ENCODE measurements at places on chromosomes 6 and 20. TPM values are rescaled to one million over a fixed set of nuclear protein-coding genes. Genes with fewer than 3 reads are reported as not detected.

DNA sequence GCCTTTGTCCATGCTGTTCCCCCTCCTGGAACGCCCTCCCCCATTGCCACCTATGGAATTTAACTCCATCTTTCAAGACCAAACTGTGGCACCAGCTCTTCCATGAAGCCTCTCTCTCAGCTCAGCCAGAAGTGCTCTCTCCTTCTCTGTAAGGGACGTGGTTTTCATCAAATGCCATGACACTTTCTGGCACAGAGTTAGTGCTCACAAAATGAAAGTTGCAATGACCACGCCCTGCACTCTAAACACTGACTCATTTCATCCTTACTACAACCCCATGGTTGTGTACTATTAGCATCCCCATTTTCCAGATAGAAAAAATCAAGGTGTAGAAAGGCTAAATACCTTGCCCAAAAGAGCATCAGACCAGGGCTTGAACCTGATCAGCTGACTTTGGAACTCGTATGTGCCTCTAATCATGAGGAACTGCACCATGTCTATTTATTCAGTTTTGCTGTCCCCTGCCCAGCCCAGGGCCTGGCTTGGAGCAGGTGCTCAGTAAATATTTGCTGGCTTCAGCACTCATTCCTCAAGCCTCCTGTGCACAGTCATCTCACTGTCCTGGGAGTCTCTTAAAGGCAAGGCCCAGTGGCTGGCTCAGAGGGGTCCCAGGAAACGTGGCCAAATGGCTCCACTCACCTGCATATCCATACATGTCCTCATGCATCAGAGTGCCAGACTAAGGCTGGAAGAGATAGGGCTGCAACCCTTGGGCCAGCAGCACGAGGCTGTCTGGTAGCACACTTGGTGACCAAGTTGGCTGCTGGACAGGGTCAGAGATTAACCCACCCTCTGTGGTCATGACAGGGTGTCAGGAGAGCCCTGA lies 77.9 kb downstream of the MRPL14 start:
- DNase-seq: no peak

GRCh38 chr20:19562426-19562825 lies 195.6 kb upstream of the RIN2 start:
- DNase-seq: no peak

- DNase-seq: peak; percentile 94
These were observed at the start of gene PSORS1C1 for GRCh38 chr6:31114541-31114878. TSS of gene PSORS1C1 (plus strand) at chr6:31114800. CDS start at chr6:31129633, 14,833 bp downstream.

DNA sequence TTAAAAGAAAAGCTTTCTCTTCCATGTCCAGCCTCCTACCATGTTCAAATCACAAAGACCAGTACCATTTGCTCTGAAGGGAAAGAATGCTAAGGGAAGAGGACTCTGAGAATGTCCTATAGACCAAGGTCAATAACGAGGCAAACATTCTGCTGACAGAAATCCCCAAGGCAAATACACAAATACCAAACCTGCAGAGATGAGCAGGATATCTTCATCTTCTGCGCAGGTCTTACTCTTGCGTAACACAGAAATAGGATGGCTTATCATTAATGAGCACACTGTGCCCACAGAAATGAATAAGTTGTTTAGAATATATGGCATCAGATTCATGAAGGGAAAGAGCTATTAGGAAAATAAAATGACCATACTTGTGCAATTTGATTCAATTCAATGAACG lies 137.3 kb downstream of the BTBD9 start:
- DNase-seq: no peak

DNA sequence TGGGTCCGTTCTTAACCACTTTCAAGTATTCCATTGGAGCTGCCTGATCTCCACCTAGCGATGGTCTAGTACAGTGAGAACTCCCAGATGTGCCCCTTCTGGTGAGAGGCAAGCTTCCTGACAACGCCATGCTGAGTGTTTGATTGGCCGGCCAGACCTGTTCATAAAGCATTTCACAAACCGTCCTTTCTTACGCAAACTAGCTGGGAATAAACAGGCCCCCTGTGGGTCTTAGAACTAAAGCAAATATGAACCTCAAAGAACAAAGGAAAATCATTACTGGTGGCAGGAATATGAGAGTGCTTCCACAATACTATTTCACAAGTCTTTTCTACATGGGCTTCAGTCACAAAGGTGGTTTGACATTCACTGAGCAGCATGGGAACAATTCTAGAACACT lies 15.6 kb upstream of the GCNT2 start:
- DNase-seq: no peak

DNA sequence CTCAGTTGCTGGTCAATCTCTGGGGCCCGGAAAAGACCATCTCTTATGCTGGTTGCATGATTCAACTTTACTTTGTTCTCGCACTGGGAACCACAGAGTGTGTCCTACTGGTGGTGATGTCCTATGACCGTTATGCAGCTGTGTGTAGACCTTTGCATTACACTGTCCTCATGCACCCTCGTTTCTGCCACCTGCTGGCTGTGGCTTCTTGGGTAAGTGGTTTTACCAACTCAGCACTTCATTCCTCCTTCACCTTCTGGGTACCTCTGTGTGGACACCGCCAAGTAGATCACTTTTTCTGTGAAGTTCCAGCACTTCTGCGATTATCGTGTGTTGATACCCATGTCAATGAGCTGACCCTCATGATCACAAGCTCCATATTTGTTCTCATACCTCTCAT lies 4.3 kb downstream of the OR2J3 start:
- DNase-seq: no peak

The SLC18B1 gene
- 4.2 TPM for total RNA-seq

- DNase-seq: no peak
These were observed 18.0 kb upstream of the TBC1D22B start for GRCh38 chr6:37239526-37239925.

- no peak for DNase-seq
These were observed 30.1 kb downstream of the GMDS start for GRCh38 chr6:2215342-2215741.

The PTCRA gene
- not detected for total RNA-seq

DNA sequence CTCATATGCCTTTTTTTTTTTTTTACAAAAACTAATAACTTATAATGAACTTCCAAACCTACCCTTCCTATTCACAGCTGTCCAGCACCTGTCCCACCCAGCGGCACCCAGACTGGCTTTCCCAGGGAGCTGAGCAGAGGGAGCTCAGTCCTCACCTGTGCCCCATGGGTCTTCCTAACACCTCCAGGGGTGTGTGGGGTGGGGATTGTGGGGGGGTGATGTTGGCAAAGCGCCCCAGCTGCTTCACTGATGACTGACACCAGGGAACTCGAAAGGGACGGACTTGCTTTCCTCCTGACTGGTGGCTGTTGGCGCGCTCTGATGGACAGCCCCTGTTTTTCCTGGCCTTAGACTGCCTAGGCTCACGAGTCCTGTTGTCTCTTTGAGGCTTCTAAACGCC lies 14.2 kb upstream of the SYNJ2 start:
- DNase-seq: no peak

GRCh38 chr6:148577687-148578488 lies 168.9 kb upstream of the UST start:
- DNase-seq: peak; percentile 67

DNA sequence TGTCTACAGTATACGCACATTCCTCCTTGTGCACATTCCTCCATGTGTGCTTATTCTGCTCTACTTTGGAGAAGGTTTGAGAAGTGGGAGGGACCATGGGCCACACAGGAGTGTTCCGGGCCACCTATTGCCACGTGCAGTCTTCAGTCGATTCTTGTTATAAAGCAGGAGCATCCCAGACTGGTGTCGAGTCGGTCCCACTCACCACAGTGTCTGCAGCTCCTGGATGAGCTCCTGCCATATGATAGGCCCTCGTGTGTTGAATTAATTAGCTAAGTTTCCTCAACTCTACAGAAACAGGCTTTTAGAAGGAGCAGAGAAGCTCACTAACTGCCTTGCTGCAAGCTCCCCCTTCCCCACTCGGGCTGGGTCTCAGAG lies 22.6 kb downstream of the ENTPD6 start:
- no peak for DNase-seq

DNA sequence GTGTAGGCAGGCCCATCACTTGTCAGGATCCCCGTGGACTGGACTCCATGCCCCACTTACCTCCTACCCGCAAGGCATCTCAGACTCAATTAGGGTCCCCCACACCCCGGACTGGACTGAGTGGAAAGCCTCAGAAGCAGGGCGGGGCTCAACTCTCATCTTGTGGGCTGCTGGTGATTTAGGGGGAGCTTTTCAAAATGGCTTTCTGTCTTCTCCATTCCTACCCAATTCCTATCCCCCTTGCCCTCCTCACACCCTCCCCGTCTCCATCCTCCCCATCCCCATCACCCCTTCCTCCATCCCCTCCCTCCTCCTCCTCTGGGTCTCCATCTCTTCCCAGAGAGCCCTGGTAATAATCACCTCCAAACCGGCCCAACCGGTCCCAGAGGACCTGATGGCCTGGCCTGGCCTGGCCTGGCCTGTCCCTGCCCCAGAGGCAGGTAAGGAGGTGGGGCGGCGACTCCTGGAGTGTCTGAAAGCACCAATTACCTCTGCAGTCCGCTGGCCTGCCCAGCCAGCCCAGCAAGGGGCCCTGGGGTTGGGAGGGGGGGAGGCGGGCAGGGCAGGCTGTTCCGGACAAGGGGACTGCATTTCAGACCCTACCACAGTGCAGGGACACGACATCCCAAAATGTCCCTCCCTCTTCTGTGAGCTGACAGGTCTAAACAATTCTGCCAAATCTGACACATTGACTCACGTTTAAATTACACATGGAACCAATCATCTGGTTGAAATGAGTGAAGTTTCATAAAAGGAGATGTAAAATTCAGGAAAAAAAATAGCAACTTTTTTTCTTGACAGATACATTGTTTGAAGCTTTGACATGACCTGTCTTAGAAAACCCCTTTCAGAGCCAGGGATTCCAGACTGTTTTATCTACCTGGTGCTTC lies 24.8 kb downstream of the MAFB start:
- no peak for DNase-seq

DNA sequence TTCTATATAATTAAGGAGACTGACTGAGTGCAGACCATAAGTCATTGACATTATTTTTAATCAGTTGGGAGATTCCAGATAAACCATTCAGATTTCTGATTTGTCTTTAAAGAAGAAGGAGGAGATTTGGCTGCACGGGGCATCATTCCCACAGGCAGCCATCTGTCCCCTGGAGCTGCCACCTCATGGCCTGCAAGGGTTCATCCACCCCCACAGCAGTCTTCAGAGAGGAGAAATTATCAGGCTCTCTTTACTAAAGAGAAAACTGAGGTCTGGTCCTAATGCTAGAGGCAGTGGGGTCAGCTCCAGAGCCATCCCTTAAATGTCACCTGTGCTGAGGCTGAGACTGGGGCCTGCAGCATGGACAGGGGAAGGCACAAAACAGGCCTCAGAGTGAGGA lies 501.3 kb upstream of the SULF2 start:
- DNase-seq: no peak

GRCh38 chr6:157944983-157945931 lies 36.4 kb upstream of the SYNJ2 start:
- no peak for DNase-seq

- DNase-seq: no peak
These were observed 5.3 kb downstream of the RIPOR2 start for GRCh38 chr6:24930431-24930871.

DNA sequence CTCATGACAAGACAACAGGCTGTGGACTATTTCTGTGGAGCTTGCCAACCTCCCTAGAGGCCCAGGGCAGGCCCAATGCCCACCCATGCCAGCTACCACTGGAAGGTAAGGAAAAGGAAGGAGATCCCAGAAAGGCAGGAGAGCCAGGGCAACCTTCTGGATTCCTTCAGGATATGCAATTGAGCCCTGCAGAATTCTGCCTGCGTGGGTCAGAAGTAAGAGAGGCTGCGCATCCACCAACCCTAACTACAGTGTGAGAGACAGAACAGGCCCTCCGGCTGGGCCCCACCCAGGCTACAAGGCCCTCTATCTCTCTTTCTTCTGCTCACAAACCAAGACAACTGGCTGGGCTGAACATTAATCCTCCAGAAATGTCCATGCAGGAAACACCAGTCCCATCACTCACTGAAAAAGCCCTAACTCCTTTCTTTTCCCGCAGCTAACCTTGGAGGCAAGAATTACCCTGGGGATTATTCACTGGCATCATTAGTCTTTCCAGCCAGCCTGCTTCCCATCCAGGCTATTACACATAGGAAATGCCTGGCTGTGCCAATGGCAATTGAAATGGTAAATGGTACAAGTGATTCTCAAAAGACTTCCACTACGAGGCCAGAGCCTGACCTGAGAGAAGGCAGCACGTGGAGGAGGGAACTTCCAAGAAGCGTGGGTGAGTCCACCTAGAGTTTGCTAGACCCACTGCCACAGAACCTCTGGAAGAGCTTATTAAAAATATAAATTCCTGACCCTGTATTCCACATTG lies 15.2 kb downstream of the MAP1LC3A start:
- peak; percentile 22 for DNase-seq

The LIN28B gene
- not detected for total RNA-seq

GRCh38 chr6:115796061-115796460 lies 264.6 kb downstream of the FRK start:
- DNase-seq: no peak

- no peak for DNase-seq
These were observed 52.8 kb upstream of the RIPOR2 start for GRCh38 chr6:24988562-24988961.

DNA sequence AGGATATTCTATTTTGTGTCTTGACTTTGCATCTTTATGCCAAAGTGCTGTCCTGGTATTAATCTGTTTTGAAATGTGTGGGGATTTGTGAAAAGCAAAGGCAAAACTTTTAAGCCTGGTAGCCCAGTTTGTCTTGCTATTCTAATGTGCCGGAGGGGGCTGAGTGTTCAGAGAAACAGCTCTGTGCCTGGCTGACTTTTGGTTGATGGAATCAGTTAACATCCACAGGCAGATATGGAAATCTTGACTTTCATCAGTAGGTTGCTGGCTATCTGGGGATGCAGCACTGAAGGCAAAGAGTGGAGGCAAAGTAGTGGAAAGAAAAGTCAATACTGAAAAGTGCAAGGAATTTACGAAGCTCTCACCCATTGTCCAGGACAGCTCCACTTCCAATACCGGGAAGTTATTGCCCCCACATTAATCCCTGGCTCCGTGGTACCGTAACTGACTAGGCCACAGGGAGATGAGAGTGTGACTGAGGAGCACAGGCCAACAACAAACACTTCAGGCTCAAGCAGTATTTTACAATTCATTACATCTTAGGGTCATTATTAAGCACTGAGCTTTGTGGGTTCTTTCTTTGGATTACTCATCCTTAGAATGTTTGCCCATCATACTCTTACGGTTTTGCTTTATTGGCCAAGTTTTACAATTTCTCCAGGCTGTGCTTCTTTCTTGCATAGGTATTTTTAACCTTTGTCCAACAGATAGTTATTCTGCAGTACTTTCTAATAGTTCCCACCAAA lies 164.6 kb downstream of the MTFR2 start:
- no peak for DNase-seq

DNA sequence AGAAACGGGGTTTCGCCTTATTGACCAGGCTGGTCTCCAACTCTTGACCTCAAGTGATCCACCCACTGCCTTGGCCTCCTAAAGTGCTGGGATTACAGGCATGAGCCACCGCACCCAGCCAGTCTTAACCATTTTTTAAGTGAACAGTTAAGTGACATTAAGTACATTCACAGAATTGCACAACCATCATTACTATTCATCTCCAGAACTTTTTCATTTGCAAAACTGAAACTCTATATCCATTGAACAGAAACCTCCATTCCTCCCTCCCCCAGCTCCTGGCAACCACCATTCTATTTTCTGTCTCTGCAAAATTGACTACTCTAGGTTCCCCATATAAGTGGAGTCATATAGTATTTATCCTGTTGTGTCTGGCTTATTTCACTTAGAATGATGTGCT lies 59.7 kb downstream of the PLCB4 start:
- no peak for DNase-seq

The KCNK5 gene
- not detected for total RNA-seq

The TSBP1 gene
- not detected for total RNA-seq

GRCh38 chr20:63978319-63979228 lies 868 bp downstream of the SAMD10 start:
- DNase-seq: no peak

Measured in SJSA1 (cell line).